ENCODE measurements at places on chromosomes 13 and 19.

DNA sequence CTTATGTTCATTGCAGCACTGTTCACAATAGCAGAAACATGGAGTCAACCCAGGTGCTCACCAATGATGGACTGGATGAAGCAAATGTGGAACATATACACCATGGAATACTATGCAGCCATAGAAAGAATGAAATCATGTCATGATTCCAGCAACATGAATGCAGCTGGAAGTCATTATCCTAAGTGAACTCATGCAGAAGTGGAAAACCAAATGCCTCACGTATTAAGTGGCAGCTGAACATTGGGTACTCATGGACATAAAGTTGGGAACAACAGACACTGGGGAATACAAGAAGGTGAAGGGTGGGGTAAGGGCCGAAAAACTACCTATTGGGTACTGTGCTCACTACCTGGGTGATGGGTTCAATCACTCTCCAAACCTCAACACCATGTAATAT is 915.9 kb downstream of the UQCRFS1 start:
- no peak for DNase-seq

DNA sequence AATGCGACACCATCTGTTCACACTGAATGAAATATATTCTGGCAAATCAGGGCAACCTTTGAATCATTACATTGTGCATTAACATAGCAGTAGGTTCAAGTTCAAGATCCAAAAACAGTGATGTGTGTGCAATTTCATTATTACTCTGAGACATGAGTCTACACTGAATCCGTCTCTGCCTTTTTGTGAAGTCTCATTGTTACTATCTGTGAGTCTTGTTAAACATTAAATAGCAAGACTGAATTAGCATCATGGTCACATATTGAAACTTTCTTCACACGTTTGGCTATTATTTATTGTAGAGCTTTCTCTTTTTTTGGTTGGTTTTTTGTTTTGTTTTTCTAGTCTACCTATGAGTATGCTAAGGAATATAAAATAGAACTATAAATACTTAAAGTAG is 117.1 kb upstream of the SLITRK5 start:
- DNase-seq, result no peak

- no peak for DNase-seq
Measured at GRCh38 chr13:111668451-111668850, 348.0 kb downstream of the TEX29 start.

GRCh38 chr19:19997656-19998268 is 41.5 kb downstream of the ZNF682 start:
- DNase-seq, result no peak

DNA sequence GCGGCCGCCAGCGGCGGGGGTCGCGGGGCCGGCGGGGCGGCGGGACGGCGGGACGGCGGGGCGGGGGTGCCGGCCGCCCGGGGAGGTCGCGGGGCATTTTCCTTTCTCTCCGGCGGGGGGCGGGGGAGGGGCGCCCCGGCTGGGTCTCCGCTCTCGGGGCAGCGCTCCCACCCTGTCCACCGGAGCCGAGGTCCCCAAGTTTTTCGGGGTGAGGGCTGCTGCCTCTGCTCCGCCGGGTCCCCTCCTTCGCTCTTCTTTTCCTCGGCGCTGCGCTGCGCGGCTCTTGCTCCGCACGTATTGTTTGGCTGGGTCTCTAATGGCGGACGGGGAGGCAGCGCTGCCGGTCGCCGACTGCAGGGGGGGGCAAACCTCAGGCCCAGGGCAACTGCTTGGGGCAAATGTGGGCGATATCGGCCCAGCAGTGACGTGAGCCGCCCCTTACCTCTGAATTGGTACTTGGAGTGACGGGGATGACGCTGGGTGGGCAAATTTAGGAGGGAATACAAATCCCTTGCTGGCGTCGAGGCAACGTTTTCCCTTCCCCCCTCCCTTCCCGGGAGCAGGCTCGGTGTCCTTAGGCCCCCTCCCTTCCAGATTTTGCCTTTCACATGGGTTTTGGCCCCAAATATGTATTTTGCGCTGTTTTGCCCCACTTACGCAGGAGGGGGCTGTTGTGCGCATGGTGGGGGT is 759 bp downstream of the ZMYM2 start:
- peak; percentile 39 for DNase-seq

DNA sequence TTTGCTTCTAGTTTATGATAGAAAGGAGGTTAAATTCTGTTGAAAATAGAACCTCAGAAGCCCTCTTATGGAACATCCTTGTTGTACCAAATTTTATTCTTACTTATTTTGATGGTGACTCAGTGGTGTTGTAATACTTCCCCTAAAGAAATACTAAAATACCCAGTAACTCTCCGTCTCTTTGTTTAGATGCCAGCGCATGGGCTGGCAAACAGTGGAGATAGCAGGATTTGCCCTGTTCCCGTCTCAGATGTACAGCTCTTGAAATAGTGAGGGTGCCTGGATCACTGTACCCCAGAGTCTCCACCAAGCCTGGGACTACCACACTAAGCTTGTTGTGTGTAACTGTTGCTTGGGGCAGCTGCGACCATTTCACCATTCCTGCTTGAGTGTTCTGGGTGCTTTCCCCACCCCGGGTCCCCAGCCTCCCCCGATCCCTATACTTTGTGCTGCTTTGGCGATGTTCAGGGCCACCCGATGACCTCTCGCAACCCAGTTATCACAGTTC is 67.0 kb upstream of the TEX29 start:
- no peak for DNase-seq

- no peak for DNase-seq
Measured at GRCh38 chr19:19388568-19389555, 16.6 kb upstream of the GATAD2A start.

DNA sequence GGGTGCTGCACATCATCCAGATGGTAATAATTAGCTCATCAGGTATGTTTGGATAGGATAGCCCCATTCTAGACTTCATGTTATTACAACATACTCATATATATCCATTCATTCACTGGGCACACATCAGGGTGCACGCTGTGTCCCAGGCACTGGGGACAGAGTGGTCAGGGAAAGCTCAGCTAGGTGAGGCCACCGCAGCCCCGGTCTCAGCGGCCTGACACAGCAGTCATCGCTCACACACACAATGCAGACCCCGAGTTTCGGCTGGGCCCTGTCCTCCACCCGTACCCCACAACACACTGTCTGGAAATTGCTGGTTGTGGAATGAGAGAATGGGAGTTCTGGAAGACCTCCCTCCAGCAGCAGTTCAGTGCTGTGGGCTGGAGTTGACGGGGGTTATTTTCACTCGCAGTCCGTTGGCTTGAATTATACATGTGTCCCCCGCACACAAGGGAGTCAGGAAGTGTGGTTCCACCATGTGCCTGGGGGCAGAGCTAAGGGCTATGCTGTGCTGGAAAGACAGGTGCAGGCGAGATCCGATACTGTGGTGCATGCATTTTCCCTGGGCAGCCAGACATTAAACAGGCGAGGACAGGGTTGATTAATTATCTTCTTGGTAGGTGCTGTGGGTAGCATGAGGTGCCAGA is 257.6 kb downstream of the TEX29 start:
- no peak for DNase-seq

- DNase-seq, result no peak
Measured at GRCh38 chr13:32115066-32115465, 83.5 kb downstream of the FRY start.

DNA sequence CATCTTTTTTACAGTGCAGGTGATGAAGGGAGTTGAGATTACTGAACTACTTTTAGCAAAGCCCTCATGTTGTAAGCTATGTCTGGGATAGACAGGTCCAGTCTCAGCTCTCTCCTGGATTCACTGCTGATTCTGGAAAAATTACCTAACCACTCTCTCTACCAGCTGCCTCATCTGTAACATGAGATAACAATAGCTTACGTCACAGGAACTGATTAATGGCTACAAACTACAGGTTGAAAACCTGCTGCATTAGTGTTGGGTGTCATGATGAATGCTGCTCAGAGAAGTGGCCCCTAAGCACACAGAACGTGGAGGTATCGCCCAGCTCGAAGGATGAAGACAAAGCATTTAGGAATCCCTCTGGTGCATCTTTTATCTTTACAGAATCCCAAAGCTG is 277.8 kb downstream of the ABCC4 start:
- DNase-seq, result no peak

DNA sequence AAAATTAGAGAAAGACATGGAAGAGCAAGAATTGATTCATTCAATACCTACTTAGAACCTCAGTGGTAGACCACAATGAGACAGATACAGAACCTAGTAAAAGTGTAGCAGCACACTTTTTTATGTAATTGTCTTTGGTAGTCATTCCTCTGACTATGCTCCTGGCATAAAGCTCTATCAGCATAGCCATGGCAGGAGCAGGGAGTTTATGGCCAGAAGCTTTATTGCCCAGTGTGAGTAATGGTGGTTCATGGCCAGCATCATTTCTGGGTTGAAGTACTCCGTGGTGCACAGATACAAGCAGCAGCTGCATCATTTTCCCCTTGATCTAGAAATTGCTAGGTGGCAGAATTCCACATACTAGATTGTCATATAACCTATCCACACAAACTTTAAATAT is 352.6 kb downstream of the TBC1D4 start:
- no peak for DNase-seq

- no peak for DNase-seq
Measured at GRCh38 chr19:35117799-35118198, 2.2 kb downstream of the FXYD3 start.

GRCh38 chr19:5536337-5536894 is 31.3 kb downstream of the TINCR start:
- peak; percentile 61 for DNase-seq

DNA sequence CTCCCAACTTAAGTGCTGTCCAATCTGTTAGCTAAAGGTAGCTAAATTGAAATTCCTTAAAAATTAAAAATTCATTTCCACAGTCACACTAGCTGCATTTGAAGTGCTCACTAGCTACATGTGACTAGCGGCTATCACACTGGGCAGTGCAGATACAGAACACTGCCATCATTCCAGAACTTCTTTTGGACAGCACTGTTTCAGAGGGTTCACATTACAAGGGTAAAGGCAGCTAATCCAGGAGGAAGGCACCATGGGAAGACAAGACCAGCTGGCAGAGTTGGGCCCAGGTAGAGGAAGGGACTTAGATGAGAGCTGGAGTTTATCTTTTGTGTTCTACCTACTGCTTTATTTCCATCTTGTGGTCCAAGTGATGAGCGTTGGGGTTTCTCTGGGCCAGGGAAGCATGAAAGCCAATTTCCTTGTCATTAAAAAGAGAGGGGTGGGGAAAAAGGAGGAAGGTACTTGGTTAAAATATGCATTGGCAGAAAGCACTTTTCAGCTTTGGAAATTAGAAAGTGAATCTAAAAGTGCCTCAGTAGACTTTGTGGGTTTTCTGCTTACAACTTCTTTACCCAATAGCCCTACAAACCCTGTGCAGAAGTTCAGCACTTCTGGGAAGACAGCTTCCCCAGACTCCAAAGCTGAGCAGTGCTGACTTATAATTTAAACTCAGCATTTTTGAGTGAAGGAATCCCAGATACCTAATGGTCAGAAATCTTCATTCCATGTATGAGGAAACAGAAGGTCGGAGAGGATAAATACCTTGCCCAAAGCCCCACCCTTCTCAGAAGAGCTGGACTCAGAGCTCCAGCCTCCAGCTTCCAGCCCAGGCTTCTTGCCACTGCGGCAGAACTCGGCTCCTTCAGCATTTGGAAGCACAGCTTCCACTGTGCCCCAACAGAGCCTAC is 49.5 kb downstream of the ATP7B start:
- DNase-seq, result no peak

DNA sequence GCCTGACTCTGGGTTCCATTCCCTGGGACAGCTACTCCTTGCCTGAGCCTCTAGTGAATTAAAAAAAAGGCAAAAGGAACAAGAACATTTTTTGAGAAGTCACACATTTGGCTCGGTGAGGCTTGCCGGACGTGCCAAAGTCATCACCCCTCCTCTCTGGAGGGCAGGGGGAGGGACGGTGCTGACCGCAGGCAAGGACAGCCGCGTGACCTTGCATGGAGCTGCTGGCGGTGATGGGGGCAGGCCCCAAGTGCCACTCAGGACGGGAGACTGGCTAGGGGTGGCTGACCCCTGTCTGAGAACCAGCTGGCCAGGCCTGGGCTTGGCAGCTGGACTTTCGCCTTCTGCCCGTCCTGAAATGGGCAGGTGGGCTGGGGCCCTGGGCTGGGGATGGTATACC is 26.4 kb downstream of the MAP2K2 start:
- no peak for DNase-seq

- no peak for DNase-seq
Measured at GRCh38 chr13:111363121-111363520, 42.7 kb downstream of the TEX29 start.

DNA sequence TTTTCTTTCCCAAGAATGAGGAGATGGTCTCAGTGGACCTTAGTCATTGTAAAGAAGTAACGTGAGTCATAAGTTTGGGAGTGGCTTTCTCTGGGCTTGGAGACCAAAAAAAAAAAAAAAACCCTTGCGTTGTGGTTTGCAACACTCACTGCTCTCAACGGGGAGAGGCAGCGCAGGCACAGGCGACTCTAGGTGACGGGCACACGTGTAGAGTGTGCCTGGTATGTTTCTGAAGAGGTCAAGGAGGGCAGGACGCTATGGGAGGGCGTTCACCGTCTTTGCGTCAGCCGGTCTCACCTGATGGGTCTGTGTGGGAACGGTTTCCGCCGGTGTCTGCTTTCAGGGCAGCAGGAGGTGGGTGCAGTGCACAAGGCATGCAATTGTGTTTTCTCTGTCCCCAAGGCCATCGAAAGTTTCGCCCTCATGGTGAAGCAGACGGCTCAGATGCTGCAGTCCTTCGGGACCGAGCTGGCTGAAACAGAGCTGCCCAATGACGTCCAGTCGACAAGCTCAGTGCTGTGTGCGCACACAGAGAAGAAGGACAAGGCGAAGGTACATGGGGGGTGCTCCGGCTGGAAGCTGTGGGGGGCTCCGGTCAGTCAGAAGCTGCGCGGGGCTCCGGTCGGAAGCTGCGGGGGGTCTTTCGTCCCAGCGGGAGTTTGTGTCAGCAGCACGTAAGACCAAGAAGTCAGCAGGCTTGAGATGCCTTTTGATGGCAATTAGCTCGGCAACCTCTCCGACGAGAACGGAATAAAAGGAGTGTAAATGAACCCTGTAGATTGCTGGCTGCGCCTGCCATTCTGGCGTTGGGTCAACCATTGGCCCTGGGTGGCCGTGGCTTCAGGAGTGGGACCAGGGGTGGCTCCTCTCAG is 40.8 kb upstream of the F7 start:
- DNase-seq, result no peak

GRCh38 chr19:14405380-14405757 is 13.8 kb downstream of the DDX39A start:
- DNase-seq, result no peak

- DNase-seq, result peak; percentile 70
Measured at GRCh38 chr19:46856062-46857022, 4.5 kb upstream of the ARHGAP35 start.

- no peak for DNase-seq
Measured at GRCh38 chr13:42720113-42720857, 61.1 kb upstream of the FAM216B start.

GRCh38 chr19:36008336-36008978 is at the start of gene SYNE4:
Gene SYNE4, minus strand, starts transcription at chr19:36008813. Its CDS starts 132 bp downstream, at chr19:36008681.
- no peak for DNase-seq
